ENCODE measurements at places on chromosomes 11 and 22.

- no peak for DNase-seq
Measured at GRCh38 chr11:133156986-133157745, 375.1 kb downstream of the OPCML start.

GRCh38 chr11:61671527-61671926 is 8.7 kb upstream of the DAGLA start:
- DNase-seq: peak; percentile 44

DNA sequence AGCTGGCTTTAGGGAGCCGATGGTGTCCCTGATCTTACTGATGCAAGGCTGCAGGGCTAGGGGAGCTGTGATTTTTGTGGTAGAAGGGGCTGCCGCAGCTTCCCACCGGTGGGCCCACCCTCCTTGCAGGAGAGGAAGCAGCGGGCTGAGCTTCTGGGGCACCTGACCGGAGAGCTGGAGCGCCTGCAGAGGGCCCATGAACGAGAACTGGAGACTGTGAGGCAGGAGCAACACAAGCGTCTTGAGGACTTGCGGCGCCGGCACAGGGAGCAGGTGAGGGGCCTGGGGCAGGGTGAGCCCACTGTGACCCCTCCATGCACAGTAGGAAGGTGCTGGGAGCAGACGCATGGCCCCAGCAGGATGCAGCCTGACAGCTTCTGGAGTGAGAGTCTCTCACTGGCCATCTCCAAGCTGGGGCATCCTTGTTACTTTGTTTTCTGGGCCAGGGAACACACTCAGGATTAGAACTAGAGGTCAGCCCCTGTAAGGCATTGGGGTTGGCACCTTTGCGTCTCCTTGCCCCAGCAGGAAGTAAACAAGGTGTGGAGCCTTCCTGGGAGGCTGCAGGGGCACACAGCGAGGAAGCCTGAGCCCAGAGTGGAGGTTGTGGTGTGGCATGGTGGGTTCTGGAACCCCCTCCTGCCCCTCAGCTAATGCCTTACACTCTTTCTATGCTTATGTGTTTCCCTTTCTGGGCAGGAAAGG is 66.7 kb downstream of the CEP164 start:
- DNase-seq: no peak

- DNase-seq: no peak
Measured at GRCh38 chr11:45232341-45233080, 53.6 kb downstream of the SYT13 start.

DNA sequence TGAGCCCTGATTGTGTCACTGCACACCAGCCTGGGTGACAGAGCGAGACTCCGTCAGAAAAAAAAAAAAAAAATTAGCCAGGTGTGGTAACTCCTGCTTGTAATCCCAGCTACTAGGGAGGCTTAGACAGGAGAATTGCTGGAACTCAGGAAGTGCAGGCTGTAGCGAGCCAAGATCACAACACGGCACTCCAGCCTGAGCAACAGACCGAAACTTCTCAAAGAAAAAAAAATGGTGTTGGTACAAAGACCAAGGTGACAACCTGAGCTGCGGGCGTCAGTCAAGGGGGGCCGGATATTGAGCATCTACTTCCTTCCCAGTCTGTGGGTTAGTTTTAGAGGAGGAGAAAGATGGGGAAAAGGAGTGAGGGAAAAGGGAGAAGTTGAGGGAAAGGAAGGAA is 48.5 kb upstream of the HSPA8 start:
- no peak for DNase-seq

GRCh38 chr11:88313441-88313840 is 24.1 kb downstream of the CTSC start:
- no peak for DNase-seq

GRCh38 chr11:60939855-60940254 is 12.1 kb downstream of the SLC15A3 start:
- no peak for DNase-seq

GRCh38 chr11:50037251-50037650 is 4.6 kb downstream of the OR4C45 start:
- no peak for DNase-seq

DNA sequence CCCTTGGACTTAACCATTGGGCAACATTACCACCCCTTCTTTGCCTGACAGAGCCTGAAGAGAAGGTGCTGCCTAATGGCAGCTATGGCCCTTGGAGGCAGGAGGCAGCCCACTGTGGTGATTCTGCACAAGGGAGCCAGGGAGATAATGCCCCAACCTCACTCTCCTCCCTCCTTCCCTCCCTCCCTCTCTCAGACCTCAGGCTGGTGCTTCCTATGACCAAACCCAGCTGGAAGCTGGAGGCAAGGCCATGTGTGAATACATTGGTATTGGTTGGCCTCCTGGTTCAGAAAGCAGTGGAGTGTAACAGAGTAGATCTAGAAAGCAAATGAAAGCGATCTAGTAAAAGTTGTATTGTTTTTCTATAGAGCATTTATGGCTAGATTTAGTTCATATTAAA is 233.1 kb downstream of the CSNK2A3 start:
- DNase-seq: no peak

- no peak for DNase-seq
Measured at GRCh38 chr11:64834723-64835615, 9.5 kb downstream of the CDC42BPG start.

GRCh38 chr11:36364551-36365325 is 68.7 kb downstream of the PRR5L start:
- no peak for DNase-seq

DNA sequence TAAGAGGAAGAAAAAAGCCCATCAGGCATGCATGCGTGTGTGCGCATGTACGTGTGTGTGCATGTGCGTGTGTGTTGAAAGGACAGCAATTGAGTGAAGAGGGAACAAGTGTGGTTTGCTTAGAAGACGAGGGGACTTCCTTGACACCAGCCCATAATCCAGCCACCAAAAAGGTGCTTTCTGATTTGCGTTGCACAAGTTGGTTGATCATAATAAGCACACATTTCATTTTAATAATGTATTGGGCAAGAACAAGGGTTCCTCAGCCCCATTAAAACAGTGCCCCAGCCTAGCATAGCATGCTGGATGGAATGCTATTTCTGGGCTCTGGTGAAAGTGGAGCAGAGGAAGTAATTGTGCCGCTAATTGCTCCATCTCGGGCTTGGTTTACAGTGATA is 493.2 kb downstream of the MIAT start:
- DNase-seq: peak; percentile 69

- DNase-seq: peak; percentile 54
Measured at GRCh38 chr11:75867778-75868374, 52.9 kb downstream of the UVRAG start.

DNA sequence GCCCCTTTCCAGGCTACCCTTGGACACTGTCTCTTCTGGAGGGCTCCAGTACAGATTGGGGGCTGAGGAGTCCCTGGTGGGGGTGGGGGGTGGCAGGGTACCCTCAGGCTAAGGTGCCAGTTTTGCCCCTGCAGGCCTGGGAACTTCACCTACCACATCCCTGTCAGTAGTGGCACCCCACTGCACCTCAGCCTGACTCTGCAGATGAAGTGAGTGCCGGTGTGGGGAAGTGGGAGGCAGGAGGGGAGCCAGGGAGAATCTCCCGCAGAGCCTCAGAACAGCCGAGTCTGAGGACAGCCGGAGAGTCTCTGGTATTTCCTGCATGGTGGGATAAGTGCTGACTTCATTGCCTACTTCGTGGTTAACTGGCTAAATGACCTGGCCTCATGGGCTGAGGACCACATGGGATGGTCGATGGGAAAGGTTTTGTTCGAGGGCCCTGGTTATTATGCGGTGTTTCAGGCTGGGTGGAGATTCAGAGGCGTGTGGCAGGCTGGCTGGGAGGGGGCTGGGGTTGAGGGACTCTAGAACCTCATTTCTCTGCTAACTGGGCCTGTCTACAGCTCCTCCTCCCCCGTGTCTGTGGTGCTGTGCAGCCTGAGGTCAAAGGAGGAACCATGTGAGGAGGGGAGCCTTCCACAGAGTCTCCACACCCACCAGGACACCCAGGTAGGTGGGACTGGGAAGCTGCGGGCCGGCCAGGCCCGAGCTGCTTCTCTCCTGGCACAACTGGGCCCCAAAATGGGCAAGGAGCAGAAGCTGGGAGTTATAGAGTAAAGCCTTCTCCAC is 8.5 kb downstream of the TMEM258 start:
- DNase-seq: no peak

DNA sequence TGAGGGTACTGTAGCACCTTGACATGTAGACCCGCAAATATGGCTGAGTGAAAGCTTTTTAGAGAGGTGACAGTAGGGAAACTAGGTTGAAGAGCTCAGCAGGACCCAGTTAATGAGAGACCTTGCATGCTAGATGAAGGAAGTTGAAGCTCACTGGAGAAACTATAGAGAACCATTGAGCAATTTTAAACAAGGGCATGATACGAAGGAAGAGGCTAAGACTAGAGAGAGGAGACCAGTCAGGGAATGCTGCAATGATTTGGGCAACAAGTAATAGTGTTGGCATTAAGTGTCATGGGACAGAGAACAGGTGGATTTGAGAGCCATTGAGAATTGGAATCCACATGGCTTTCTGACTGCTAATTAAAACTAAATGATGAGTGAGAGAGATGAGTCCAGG is 4.1 kb downstream of the OLFML1 start:
- DNase-seq: no peak

GRCh38 chr11:129595038-129595962 is 219.7 kb downstream of the BARX2 start:
- no peak for DNase-seq

- no peak for DNase-seq
Measured at GRCh38 chr11:60753309-60753708, 3.4 kb upstream of the MS4A15 start.

DNA sequence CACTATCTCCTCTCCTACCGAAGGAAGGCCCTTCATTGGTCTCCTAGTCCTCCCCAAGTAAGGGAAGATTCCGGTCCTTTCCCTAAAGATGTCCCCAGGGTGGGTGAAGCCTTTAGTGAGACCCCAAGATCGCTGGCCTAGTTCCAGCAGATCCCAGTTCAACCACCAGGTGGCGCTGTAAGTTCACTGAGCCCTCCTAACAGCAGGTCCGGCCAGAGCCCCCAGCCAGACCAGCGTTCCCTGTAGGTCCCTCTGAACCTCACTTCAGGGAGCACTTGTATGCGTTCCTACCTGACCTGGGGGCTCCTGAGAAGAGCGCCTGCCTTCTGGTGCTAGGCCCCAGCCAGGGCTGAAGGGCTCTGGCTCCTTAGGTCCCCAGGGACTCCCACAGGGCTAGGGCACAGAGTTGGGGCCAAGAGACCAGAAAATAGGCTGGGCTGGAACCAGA is 38.1 kb downstream of the LMO1 start:
- DNase-seq: peak; percentile 92

DNA sequence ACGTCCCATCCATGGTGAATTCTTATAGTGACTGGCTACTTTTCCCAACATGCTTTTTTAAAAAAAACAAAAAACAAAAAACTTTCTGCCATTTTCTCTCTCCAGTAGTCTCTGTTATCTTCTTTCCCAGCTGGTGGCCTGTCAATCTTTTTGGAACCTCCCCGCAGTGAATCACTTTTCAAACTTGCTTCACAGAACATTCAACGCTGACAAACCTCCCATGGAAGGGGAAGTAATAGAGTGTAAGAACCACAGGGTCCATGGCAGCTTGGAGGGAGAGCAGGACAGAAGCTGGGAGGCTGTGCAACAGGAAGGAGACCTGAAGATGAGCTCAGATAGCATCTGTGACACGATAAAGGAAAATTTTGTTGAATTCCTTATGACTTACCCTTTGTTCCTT is 9.8 kb upstream of the CECR2 start:
- DNase-seq: no peak

- DNase-seq: no peak
Measured at GRCh38 chr22:29342577-29343312, 27.2 kb upstream of the RASL10A start.

DNA sequence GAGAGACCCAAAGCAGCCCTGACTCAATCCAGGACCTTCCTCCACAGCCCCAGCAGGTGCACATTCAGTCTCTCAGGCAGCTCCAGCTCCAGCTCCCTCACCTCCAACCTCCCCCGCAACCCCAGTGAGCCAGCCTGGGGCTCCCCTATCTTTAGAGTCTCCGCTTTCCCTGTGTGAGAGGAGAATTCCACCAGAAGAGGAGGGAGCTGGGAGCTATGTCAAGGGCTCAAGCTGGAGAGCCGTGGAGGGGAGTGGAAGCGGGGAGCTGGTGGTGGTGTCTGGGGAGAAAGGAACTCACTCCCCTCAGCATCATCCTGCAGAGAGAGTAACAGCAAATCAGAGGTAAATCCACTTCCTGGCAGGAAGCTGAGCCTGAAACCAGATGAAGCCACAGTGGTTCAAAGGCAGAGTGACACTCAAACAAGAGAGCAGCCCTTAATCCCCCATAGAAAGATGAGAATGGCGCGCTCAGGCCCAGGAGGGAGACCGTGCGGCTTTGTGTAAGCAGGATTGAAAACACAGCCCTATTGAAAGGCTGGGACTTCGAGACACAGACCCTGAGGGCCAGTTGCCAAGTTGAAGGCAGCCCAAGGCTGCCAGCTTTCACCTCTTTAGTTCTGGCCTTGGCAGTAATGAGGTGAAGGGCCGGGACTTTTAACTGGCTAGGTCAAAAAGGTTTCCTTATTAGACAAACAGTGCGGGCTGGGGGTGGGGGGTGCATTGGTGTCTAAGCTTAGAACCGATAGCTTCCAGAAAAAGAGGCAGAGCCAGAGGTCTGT is 21.4 kb upstream of the CDON start:
- DNase-seq: peak; percentile 54

GRCh38 chr11:15769203-15769602 is 587.1 kb downstream of the SOX6 start:
- no peak for DNase-seq

DNA sequence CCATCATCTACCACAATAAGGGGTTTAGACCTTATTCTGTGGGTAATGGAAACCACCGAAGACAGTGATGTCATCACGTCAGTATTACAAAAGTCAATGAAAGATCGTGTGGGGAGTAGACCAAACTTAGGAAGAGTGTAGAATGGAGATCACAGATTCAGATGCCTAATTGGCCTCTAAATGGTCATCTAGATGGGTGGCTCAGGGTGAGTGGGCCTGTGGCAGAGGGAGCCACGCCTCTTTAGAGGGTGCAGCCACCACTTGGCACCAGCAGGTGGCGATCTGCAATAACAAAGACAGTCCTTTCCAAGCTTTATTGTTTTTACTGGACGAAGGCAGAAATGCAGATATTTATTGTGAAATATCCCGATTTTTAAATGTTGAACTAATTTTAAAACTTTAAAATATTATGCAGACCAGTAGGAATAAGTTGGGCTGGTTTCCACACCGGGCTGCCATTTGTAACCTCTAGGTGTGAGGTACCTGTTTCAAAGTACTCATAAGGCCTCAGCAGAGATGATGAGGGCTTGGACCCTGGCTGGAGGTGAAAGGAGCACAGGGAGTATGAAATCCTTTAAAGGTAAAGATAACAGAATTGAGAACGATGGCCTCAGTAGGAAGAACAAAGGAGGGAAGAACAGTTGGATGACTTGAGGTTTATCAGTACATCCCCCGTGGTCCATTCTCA is 222.0 kb downstream of the DBX1 start:
- peak; percentile 54 for DNase-seq

- DNase-seq: peak; percentile 77
Measured at GRCh38 chr11:8192016-8192895, 23.4 kb upstream of the RIC3 start.

GRCh38 chr11:58574881-58575280 is 775 bp downstream of the LPXN start:
- no peak for DNase-seq

- DNase-seq: peak; percentile 13
Measured at GRCh38 chr11:11961399-11962028, 46.9 kb downstream of the DKK3 start.

GRCh38 chr11:33935461-33936456 is 43.9 kb upstream of the LMO2 start:
- no peak for DNase-seq

GRCh38 chr22:20021196-20022181 is 579 bp downstream of the TANGO2 start:
- no peak for DNase-seq
